ENCODE measurements at places on chromosomes 5 and 9. TPM values are rescaled to one million over a fixed set of nuclear protein-coding genes. Genes with fewer than 3 reads are reported as not detected.

Gene KIAA1958
- total RNA-seq, result 6.1 TPM

Gene PCDHGA6
- 0.75 TPM for total RNA-seq

Gene DPYSL3
- not detected for total RNA-seq

Gene B4GALT7
- total RNA-seq, result 28.7 TPM

Gene CDX1
- not detected for total RNA-seq

Gene SLC36A2
- total RNA-seq, result not detected

Gene OBP2B
- total RNA-seq, result not detected

Gene PCDHGA3
- not detected for total RNA-seq

Gene ESM1
- 0.95 TPM for total RNA-seq

Gene PRKAA1
- 165 TPM for total RNA-seq

Gene PARP8
- total RNA-seq, result 395 TPM

DNA sequence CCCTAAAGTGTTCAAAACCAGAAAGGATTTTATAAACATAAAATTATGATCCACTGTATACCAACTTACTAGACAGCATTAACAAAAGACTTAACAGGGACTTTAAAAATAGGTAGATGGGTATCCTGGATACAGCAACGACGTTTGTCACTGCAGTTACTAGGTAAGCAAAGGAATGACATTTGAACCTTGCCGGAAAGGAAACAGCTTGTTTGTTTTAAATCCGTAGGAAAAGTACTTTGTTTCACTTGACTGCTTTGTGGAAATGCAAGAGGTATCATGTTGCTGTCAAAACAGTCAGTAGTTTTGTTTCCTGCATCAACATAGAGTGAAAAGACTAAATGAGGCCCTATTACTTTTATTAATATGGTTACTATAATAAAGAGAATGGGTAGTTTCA lies 122.9 kb downstream of the CDC42SE2 start:
- no peak for DNase-seq

DNA sequence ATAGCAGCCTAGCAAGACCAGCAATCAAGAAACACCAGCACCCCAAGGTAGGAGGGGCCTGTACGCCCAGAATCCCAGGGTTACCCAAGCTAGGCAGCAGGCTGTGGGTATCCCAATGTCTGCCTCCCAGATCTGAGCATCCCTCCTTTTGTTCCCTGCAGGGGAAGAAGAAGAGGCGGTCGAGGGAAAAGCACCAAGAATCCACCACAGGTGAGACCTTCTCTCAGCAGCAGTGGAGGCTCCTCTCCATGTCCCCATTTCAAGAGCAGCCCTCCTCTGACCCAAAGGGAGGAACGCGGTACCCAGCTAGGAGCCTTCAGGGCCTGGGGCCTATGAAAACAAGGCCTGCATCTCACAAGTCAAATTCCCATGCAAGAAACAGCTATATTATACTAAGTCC lies 28.9 kb downstream of the TCF7 start:
- no peak for DNase-seq

- no peak for DNase-seq
Measured at GRCh38 chr9:94934816-94935328, 208.4 kb downstream of the AOPEP start.

DNA sequence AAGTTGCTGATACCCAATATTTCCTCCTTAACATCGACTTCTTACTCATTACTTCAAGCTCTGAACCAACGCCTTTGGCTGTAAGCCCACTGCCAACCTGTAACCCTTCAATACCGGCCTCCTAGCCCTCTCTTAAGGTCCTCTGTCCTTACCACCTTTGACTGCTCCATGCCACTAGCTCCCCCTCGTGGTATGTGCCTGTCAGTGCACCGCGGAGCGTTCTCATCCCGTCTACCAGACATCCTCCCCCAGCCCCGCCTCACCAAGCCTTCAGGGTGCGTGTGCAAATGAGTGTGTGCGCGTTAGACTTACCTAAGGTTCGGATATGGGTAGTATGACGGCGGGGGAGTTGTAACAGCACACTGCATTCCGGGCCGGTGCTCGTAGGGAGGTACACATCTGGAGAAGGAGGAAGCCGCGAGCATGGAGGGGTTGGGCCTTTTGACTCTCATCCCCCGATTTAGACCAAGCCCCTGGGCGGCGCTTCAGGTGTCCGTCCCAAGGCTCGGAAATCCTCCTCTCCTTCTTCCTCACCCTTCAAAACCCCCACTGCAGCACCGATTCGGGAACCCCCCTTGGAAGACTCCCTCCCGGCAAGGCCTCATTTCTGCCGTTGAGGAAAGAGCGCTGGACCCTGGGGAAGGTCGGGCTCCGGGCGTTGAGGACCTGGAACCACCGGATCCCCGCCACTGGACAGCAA lies 2.8 kb upstream of the MYORG start:
- DNase-seq, result peak; percentile 78

DNA sequence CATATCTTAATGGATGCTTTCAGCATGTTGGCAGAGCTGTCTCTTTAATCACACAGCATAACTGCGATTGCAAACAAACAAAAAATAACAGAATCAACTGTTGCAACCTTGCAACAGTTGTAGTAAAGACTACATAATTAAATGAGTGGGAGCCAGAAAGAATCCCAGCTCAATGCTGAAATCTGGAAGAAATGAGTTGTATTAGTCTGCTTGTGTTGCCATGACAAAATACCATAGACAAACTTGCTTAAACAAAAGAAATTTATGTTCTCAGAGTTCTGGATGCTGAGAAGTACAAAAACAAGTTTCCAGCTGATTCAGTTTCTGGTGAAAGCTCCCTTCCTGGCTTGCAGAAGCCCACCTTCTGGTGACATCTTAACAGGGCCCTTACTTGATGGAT lies 260.9 kb upstream of the TUSC1 start:
- no peak for DNase-seq

DNA sequence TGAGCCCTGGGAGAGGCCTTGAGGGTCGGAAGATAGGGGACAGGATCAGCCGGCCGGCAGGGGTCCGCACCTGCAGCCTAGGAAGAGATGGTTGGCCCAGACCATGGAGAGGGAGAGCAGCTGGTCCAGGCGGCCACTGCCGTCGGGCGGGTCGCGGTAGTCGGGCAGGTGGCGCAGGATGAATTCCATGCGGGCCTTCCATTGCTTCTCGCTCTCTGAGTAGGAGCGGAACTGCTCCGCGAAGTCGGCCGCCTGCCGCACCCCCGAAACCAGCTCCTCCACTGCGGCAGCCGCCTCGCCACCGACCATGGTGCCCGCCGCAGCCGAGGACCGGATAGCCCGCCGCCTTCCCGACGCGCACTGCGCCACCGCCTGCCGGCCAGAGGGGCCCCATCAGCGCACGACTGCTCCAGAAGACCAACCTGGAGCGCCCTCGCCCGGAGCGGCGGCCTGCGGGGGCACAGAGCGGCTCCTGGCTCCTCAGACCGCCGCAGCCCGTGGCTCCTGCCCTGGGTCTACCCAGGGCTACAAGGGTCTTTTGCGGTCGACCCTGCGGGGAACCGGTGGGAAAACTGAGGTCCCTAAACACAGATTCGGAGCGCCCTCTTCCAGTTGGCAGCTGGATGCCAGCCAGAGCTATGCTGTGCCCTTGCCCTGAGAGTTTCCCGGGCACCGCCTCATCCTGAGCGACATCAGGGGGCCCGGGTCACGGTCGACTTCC lies at the start of gene CDKN2AIPNL:
CDKN2AIPNL (minus strand) TSS at position 336 of the 721 bp plus-strand sequence; CDS start at position 309, 27 bp downstream.
- DNase-seq, result peak; percentile 88

DNA sequence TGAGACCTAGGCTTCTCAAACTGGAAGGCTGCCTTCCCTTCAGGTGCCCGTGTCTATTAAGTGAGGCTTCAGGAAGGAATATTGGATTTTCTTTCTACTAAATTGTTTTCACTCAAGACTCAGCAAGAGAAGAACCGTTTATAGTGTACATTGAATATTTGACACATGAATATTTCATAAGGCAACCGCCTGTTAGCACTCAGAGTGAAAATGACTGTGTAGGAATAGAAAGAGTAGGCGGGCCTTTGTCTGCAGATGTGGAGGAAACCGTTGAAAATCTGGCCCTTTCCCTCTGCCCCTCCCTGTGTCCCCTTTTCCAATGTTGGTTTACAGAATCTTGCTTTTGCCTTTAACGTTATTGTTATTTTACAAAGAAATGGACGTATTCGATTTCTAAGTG lies 6.2 kb downstream of the SAP30L start:
- no peak for DNase-seq

- no peak for DNase-seq
Measured at GRCh38 chr5:126597156-126597555, 2.1 kb upstream of the ALDH7A1 start.

DNA sequence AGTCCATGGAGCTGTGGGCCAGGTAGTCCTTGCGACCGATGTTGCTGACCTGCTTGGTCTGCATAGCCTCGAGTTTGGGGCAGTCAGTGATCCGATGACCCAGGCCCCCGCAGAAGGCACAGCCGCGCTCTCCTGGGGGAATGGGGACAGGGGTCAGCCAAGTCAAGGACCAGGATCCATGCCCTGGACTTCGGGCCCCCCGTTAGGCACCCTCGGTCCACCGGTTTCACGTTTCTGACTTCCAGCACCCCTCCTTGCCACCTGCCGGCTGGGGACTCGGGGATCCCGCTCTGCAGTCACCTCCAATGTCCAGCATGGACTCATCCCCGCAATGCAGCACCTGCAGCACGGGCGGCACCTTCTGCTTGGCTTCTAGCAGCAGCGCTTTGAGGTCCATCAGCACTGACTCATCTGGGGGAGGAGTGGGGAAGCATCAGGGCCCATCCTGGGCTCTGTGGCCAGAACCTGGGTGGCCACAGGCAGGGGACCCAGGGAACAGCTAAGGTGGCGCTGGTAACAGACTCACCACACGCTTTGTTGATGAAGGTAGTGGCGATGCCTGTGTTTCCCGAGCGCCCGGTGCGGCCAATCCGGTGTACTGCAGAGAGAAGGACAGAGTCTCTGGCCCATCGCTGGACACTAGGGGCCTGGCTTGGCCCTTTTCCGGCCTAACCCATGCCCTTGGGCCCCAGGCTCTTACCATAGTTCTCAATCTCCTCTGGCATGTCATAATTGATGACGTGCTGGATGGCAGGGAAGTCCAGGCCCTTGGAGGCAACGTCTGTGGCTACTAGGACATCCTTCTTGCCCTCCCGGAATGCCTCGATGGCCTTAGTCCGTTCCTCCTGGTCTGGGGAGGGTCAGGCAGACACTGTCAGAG lies 2.4 kb upstream of the DOK3 start:
- DNase-seq, result no peak

- no peak for DNase-seq
Measured at GRCh38 chr9:35029241-35029640, 39.7 kb downstream of the DNAJB5 start.

GRCh38 chr5:72477176-72477575 lies 30.0 kb downstream of the ZNF366 start:
- DNase-seq, result no peak
